ENCODE measurements at places on chromosomes 1 and 21.

DNA sequence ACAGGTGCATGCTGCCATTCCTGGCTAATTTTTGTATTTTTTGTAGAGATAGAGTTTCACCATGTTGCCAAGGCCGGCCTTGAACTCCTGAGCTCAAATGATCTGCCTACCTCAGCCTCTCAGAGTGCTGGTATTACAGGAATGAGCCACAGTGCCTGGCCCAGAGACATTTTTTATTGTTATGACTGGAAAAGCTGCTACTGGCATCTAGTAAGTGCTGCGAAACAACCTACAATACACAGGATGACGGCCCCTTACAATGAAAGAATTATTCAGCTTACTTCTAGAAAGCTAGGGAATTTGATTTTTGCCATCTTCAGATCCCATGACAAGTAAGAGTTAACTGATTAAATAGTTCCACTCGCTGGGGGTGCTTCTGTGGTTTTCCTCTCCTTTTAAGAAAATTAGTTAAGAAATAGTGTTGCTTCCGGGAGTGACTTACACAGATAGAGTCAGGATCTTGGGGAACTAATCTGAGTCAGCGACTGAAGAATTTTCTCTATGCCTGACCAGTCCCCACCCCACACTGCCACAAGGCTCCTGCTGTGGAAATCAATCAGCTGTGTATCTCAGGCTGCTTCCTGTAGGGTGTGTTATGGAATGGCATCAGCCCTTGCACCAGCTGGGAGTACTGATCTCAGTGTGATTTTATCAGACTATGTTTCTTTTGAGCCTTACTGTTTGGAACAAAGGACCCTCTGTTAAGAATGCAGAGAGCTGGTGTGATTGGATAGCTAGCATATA lies 93.0 kb upstream of the BMP8A start:
- no peak for DNase-seq

GRCh38 chr1:189805735-189806134 lies 671.9 kb downstream of the BRINP3 start:
- no peak for DNase-seq

DNA sequence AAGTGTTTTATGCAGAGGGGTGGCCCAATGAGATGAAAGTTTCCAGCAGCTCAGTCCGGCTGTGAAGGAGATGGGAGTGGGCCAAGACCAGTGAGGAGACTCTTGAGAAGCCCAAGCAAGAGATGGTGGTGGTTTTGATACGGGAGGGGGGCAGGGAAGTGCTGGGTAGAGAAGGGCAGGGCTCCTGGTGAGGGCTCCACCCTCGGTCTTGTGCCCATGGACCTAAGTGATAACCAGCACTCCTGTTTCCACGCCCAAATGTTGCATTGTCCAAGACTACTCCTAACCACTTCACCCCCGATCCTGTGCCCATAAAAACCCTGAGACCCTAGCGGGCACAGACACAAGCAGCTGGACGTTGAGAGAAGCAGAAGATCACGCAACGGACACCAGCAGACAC lies 140.9 kb downstream of the MIS18A start:
- no peak for DNase-seq

DNA sequence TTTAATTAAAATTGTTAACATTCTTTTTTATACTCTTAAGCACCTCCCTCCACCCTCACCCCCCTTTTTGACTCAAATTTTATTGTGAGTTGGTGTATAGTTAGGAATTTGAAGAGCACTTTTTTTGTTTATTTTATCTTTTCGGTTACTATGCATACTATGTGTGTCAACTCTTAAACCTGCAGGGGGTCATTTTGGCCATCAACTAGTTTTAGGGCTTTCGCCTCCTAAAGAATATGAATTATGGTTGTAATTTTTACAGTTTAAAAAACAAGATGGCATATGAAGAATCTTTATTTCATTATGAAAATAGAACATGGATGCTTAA lies 9.7 kb downstream of the BACH1 start:
- DNase-seq = no peak

- no peak for DNase-seq
Measured at GRCh38 chr21:41373253-41373652, 11.4 kb downstream of the MX2 start.

DNA sequence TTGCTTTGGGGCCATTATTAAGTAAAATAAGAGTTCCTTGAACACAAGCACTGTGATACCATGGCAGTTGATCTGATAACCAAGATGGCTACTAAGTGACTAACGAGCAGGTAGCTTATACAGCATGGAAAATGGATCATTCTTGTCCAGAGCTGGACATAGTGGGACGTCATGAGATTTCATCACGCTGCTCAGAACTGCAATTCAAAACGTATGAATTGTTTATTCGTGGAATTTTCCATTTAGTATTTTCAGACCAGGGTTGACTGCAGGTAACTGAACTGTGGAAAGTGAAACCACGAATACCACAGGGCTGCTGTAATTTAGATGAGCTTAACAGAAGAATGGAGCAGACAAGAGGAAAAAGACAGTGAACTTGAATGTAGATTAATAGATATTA lies 38.9 kb downstream of the CCDC18 start:
- no peak for DNase-seq

DNA sequence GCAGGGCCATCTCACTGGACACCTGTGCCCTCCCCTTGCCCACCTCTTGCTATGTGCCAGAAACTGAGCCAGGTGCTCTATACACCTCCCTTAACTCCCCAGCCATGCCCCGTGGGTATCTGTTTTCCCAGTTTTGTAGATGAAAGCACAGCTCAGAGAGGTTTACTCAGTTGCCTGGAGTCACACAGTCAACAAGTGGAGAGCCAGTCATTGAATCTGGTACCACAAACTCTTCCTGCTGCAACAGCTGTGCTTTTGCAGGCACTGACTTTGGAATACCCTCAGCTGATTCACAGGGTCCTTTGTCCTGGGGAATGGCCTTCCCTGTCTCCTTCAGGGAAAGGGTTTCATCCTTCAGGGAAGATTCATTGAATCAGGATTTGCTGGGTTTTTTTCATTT lies 22.1 kb downstream of the PAX7 start:
- no peak for DNase-seq

DNA sequence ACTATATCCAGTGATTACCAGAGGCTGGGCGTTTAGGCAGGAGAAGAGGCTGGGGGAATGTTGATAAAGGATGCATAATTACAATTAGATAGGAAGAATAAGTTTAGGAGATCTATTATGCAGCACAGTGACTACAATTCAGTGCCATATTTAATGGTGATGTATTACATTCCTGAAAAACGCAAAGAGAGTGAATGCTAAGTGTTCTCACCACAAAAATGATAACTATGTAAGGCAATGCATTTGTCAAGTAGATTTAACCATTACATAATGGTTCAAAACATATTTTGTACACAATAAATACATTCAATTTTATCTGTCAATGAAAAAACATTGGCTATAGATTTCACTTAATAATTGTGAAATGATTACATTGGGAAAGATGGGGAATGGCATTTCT lies 548.9 kb downstream of the NUF2 start:
- DNase-seq = no peak

DNA sequence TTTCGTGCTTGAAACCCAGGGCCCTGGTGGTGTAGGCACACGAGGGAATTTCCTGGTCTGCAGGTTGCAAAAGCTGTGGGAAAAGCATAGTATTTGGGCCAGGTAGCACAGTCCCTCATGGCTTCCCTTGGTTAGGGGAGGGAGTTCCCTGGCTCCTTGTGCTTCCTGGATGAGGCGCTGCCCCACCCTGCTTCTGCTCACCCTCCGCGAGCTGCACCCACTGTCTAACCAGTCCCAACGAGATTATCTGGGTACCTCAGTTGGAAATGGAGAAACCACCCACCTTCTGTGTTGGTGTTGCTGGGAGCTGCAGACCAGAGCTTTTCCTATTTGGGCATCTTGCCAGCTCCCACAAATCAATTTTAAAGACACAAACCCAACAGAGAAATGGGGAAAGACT lies 183.0 kb downstream of the PHTF1 start:
- DNase-seq = no peak

- DNase-seq = no peak
Measured at GRCh38 chr1:216175714-216176113, 247.5 kb downstream of the USH2A start.

GRCh38 chr1:179550746-179551682 lies 24.7 kb downstream of the NPHS2 start:
- DNase-seq = no peak

DNA sequence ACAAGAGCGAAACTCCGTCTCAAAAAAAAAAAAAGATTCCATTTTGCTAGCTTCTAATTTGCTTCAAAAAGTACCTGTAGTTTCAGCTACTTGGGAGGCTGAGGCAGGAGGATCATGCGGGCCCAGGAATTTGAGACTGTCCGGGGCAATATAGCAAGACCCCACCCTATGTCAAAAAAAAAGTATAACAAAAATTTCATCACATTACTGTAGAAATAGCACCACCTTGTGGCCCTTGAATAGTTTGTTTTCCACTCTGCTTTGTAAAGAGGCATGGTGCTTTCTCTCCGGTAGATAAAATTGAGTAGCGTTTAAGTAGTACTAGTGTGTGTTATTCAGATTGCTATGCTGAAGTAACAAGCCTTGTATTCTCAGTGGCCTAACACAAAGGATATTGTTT lies 18.2 kb upstream of the MSTO1 start:
- DNase-seq = no peak

DNA sequence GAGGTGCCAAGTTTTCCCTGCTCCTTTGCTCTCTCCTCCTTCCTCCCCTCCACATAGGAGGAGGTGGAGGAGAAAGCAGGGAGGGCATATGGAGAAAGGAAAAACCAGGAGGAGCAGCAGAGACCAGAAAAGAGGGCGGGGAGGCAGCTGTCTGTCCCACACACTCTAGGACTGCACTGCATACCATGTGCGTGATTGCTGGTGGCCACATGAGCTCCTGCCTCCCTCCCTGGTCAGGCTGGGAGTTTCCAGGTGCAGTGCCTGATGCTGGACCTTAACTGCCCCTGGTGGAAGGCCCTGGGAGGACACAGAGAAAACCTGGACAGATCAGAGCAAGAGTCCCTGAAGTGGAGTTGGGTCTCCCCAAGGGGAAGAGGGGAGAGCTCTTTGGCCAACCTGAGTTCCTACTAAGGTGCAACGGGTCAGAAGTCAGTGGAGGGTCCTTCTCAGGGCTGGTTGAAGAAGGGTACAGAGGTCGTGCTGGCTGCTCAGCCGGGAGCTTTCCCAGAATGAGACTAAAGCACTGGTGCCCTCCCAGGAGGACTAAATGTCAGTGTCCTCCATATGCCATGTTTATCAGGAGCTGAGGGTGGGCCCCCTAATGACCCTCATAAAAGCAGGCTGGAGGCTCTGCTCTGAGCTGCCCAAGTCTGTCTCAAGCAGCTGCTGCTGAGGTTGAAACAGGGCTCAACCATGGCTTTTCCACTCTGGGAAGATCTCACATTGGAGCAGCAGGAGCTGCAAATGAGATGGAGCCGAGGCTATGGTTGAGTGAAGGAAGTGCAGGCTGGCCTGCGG lies 3.5 kb upstream of the LGR6 start:
- no peak for DNase-seq

DNA sequence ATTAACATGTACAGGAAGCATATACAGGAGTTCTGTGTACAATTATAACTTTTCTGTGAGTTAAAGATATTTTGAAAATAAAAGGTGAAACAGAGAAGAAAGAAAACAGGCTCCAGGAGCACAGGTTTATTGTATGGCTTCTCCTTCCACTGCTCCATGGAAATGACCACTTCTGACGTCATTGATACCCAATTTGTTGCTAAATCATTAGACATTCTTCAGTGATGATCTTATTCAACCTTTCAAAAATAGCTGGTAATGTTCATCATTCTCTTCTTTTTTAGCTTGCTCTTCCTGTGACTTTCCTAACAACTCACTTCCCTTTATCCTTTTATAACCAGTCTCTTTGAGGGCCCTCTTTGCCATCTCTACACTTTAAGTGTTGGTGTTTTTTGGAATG lies 77.8 kb downstream of the KCNK2 start:
- DNase-seq = no peak

DNA sequence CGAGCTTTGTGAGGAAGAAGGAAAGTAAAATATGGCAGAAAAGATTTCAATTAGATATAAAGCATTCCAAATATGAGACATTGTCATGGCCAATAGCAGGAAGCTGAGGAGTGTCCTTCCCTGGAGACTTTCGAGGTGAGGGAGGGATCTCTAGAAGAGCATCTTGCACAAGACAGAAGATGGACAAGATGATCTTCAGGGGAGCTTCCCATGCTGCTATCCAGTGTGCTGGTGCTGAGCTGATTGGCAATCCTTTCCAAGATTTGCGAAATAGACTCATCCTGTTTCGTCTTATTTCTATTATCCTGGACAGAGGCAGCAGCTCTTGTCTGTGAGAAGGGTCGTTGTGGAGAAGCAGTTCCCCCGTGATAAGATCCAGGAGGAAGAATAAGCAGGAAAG lies 342.0 kb upstream of the CAMK1G start:
- no peak for DNase-seq

DNA sequence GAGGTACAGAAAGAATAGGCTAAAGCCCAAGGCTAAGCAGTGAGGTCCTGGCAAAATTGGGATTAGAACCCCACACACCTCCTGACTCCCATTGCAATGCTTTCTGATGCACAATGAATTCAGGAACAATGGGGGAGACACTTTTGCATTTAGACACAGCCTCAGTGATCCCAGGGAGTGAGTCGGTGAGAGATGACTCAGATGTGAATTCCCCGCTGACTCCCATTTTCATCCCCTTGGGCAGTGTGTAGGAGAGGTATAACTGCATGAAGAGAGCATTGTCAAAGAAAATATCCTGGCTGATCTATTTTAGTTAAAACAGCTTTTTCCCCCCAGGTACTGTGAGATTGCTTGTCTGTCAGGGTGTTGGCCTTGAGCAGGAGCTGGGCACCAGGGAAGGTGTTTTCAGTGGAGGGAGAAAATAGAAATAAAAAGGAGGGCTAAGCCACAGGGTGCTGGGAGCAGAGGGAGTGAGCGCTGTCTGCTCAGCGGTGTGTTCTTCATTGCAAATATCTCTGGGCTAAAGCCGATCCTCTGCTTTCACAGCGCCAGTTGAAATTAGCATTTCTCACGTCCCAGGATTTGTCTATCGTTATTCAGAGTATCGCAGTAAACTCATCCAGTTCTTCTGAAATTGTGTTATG lies 247.7 kb upstream of the PTBP2 start:
- DNase-seq = no peak

GRCh38 chr1:186026946-186027345 lies 292.8 kb downstream of the HMCN1 start:
- no peak for DNase-seq

DNA sequence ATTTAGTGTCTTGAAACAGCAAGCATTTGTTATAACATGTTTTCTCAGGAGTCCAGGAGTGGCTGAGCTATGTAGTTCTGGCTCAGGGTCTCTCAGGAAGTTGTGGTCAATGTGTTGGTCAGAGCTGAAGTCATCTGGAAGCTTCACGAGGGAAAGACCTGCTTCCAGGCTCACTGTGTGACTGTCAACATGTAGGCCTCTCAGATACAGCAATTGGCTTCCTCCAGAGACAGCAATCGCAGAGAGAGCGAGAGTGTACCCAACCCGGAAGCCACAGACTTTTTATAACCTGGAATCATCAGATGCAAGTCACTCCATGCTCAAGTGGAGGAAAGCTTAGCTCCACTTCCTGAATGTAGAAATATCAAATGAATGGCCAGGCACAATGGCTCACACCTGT lies 40.9 kb downstream of the TNFRSF9 start:
- no peak for DNase-seq

DNA sequence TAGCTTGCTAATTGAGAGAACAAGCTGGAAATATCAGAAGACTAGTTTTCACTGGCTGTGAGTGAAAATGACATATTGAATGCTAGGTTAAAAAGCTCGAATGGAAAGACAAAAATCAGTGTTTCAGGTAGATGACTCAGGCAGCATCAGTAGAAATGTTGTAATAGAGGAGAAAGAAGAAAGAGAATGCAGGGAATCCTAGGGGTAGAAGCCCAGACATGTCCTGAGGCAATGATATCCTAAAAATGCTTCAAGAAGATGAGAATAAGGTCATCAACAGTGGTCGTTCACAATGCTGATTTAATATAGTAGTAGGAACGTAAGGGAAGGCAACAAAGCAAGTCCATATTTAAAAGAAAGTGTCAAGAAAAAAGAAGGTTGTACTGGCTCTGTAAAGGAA lies 96.7 kb upstream of the HP1BP3 start:
- DNase-seq = no peak

All from NCI-H1417 treated with DMSO at 0.1 percent for 48 hours (cell line).